Suppressor macrophage treated with lipopolysaccharide for 1 hour (primary cell): ENCODE measurements at places on chromosomes 16 and 17.

- no peak for DNase-seq
These were observed 26.4 kb downstream of the EEF2K start for GRCh38 chr16:22232277-22233036.

- peak; percentile 29 for DNase-seq
These were observed 1151.9 kb upstream of the GOT2 start for GRCh38 chr16:59886021-59886420.

DNA sequence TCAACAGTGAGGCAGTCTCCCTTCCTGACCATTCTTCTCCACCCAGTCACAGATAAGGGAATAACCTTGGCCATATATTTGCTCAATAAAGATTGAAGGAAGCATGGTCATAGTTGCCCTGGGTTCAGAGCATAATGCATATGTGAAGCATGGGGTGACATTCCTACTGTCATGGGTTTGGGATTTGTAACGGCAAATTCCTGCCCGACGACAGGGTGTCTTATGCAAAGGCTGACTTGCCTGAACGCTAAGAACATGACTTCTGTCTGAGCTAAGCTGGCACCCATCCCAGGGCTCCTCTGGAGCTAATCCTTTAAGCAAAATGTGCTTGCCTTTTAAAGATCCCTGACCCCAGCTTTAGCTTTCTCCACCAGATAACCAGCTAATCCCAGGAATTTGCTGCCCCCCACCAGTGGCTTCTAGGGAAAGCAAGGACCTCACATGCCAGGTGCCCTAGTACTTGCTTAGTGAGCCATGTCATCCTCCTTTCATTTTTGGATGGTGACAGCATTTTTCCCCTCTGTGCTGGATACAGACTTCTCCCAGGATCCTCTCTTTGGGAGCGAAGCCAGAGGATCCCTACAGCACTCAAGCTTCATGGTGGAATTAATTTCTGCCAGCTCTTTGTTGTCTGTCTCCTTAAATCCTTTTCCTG is 11.7 kb downstream of the SLC7A6OS start:
- no peak for DNase-seq

DNA sequence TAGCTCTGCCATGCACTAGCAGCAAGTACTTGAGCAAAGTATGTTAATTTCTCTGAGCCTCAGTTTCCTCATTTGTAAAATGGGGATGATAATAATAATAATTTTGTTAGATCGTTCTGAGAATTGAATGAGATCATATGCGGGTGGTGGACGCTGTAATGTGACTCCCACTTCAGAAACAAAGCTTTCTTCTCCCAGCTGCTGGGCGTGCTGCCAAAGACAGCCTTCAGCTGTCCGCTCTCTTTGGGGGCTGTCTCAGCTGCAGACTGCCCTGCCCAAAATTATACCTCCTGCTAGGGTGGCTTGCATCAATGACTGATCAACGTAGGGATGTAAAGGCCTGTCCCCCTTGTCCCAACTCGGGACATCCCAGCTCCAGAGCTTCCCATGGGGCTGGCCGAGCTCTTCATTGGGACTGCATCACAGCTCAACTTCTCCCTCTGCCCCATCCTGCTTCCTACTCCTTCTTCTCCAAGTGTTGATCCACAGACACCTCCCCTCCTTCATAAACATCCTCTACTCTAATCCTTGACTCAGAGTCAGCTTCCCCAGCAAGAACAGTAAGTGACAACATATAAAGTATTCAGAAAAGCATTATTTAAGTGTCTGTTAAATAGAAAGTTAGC is 30.7 kb upstream of the CDH5 start:
- DNase-seq = no peak

GRCh38 chr16:89210165-89210903 is 7.2 kb upstream of the ZNF778 start:
- DNase-seq = no peak

DNA sequence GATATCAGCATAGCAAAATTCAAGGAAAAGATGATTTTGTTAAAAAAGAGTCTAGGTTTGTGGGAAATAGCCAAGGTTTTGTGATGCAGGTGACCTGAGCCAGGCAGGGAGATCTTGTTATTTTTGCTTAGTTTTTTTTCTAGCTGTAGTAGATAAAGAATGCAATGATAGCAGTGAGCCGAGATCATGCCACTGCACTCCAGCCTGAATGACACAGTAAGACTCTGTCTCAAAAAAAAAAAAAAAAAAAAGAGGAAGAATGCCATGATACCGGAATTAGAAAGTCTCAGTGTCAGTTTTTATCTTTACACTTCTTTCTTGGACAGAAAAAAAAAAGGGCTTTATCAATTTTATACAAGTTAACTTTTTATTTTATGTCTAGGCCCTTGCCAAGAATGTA is 27.5 kb downstream of the TMEM238L start:
- DNase-seq = peak; percentile 24

DNA sequence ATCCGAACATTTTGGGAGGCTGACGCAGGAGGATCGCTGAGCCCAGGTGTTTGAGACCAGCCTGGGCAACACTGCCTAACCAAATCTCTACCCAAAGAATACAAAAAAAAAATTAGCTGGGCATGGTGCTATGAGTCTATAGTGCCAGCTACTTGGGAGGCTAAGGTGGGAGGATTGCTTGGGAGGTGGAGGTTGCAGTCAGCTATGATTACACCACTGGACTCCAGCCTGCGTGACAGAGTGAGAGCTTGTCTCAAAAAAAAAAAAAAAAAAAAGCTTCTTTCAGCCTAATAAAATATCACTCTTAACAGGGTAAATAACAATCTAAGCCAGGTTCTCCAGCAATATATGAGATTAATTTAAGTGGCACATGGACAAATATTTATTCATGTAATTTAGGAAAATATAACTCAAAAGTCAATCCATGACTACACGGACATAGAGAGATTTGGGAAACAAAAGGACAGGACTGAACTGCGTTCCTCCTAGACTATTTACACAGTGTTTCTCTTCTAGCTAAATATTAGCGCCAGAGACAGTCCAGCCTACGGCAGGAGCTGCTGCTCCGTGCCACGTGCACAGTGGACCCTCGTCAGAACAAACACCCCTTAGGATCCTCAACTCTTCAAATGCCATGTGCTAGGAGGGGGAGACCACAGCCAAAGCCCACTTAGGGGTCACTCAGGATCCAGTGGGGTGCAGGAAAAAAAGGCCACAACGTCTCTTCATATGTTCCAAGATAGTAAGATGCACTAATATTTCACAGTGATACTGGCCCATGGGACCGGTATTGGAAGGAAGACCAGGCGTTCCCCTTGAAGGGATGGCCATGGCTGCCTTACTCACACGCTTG is 8.7 kb downstream of the USP36 start:
- DNase-seq = no peak

- DNase-seq = no peak
These were observed 59.4 kb downstream of the NUP93 start for GRCh38 chr16:56789360-56789759.

DNA sequence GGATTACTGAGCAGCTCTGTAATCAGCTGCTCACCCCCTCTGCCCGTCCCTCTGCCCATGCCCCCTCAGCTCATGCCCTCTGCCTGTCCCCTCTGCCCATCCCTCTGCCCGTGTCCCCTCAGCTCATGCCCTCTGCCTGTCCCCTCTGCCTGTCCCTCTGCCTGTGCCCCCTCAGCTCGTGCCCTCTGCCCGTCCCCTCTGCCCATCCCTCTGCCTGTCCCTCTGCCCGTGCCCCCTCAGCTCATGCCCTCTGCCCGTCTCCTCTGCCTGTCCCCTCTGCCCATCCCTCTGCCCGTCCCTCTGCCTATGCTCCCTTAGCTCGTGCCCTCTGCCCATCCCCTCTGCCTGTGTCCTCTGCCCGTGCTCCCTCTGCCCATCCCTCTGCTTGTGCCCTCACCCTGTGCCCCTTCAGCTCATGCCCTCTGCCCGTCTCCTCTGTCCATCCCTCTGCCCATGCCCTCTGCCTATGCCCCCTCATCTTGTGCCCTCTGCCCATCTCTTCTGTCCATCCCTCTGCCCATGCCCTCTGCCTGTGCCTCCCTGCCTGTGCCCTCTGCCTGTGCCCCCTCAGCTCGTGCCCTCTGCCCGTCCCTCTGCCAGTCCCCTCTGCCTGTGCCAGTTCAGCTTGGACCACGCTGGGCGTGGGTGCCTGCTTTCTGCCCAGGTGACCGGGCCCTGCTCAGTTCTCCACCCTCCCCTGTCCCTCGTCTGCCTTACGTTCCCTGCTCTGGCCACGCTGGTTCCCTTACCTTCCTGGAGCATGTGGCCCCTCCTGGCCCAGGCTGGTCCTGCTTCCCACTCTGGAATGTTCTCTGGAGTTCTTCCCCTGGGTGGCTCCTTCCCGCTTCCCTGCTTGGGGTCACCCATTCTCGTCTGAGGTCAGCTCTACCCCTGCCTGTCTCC is 97.6 kb downstream of the NPIPB11 start:
- no peak for DNase-seq

- DNase-seq = no peak
These were observed 334.2 kb upstream of the CDH8 start for GRCh38 chr16:62370445-62370844.

- DNase-seq = no peak
These were observed 75.5 kb downstream of the BMERB1 start for GRCh38 chr16:15509593-15510535.

DNA sequence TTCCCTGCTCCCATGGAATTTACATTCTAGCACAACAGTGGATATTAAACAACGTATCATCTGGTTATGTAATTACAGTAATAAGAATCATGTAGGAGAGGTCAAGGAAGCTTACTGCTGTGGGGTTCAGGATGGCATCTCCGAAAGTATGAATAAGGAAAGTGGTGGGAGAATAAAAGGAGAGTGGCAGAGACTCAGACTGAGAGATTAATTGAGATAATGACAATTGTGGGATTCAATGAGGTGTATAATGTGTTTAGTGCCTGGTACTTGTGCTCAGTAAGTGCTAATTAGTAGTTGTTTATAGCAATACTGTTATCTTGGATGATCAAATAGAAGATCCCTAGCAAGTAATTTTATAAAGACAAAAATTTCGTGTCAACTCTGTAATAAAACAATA is 45.3 kb downstream of the NF1 start:
- DNase-seq = no peak

DNA sequence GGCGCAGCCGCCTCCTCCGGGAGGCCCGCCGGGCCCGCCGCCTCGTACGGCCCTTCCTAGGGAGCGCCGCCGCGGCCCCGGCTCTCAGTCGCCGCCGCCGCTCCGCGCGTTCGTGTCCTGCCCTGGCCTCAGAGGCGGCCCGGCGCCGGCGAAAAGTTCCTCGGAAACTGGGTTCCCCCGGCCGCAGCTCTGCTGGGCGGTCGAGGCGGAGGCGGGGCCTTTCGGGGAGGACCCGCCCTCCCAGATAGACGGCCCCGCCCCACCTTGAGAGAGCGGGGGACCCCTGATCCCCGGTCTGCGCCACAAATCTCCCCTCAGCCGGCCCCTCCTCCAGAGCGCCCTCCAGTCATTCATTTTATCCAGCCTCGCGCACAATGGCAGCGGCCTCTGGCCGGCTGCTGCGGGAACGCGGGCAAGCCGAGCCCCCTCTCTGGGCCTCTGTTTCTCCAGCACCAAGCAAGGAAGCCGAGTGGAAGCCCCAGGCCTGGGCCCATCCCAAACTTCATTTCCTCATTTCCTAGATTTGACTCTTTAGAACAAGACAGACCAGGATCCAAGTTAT is at the start of gene SREBF1:
Gene SREBF1, minus strand, starts transcription at position 169 of the 562 bp plus-strand sequence. CDS start 169 bp downstream, outside the sequence.
- peak; percentile 64 for DNase-seq

- peak; percentile 56 for DNase-seq
These were observed 17.3 kb downstream of the COG1 start for GRCh38 chr17:73210002-73210678.

- no peak for DNase-seq
These were observed 48.2 kb downstream of the MRM3 start for GRCh38 chr17:830381-830780.

DNA sequence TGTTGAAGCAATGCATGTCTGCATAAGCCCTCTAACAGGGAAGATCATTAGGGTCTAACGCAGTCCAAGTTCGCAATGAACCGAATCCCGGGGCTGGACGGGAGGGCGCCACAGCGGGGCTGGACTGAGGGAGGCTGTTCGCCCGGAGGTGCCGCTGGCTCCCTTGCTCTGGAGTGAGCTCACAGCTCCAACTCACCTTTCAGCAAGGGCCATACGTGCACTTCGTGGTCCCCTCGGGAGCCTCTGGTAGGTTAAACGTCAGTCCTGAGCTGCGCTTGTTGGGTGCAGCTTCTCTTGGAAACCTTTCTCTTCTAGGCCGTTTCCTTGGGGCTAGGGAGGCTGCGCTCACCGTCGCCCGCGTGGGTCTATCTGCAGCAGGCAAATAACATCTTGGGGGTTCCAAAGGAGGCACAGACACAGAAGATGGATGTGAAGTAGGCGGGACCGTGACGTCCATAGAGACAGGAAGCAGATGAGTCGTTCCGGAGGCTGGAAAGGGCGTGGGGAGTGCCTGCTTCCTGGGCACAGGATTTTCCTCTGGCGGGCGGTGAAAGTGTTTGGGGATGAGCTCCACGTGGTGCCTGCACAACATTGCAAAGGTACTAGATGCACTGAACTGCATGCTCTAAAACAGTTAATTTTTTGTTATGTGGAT is 21.9 kb downstream of the ATP2C2 start:
- no peak for DNase-seq

GRCh38 chr17:82692268-82692667 is 6.2 kb downstream of the RAB40B start:
- no peak for DNase-seq

- no peak for DNase-seq
These were observed 100.6 kb upstream of the TOX3 start for GRCh38 chr16:52647588-52647987.

DNA sequence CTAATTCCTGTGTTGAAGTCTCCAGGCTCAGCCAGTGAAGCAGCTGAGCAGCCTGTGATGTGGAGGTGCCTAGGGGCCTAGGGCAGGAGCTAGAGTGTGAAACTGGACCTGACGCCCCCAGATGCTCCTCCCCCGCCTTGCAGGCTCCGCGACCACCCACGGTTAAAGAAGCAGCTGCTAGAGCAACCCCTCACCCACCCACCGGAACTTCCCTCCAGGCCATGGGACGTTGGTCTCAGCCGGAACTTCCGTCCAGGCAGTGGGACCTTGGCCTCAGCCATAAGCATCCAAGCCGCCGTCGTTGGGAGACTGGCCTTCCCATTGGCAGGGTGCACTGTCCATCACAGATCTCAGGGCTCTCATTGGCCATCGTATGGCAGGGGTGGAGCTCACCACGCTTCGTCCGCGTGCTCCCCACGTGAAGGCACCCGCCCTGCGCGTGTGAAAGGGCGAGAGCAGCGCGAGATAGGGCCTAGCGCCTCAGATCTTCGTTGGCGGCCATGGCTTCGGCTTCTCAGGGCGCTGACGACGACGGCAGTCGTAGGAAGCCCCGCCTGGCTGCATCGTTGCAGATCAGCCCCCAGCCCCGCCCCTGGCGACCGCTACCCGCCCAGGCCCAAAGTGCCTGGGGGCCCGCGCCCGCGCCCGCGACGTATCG is at the start of gene ADAD2:
Gene ADAD2, plus strand, starts transcription at position 427 of the 658 bp plus-strand sequence. Its CDS starts 74 bp downstream, at position 501.
- DNase-seq = peak; percentile 36
